ENCODE measurements at places on chromosomes 6 and 20.

DNA sequence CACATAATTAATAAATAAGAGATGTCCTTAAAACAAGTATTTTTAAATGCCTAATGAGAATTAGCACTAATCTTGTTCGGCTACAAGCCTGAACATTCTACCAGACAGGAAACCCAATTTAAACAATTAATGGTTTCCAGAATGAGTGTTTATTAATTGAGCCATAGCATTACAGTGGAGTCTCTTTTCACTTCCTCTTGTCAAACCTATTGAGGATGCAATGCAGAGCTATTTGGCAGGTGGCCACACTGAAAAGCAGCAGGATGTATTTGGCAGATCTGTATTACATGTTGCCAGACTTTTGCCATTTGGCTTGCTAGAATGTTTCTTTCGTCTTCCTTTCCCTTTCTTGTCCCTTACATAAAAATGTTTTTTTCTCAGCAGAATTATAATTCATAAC is 475.2 kb upstream of the MARCKS start:
- DNase-seq: no peak

DNA sequence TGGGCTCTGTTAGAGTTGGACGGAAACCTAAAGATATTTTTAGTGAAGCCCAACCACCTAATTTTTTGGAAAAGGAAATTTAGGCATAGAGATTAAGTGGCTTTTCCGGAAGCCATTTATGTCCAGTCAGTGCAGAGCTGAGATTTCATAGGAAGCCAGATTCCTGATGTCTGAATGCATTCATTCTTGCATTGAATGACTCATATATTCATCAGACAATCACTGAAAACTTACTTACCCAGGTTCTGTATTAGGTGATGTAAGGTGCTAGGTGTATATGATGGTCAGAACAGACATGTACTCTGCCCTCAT is 4.1 kb downstream of the SH3BGRL2 start:
- DNase-seq: no peak

DNA sequence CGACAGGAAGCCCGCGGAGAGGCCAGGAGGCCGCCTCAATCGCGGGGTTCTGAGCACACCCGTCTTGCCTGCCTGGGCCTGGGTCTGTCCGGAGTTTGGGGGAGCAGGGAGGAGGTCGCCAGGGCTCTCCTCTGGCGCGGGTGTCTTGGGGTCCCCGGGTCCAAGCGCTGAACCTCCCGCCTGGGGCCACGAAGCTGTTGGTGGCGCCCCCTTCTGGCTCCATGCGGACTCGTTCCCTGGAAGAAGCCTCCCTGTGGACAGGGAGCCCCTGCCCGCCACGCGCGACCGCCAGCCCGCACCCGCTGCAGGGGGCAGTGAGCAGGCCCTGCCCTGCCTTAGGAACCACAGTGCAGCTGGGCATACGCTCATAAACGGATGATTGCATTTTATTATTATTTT is 44.7 kb downstream of the MCUR1 start:
- no peak for DNase-seq

GRCh38 chr6:92169506-92169905 is 1249.9 kb downstream of the EPHA7 start:
- DNase-seq: no peak

- no peak for DNase-seq
Measured at GRCh38 chr20:60299951-60300350, 341.7 kb downstream of the CDH26 start.

DNA sequence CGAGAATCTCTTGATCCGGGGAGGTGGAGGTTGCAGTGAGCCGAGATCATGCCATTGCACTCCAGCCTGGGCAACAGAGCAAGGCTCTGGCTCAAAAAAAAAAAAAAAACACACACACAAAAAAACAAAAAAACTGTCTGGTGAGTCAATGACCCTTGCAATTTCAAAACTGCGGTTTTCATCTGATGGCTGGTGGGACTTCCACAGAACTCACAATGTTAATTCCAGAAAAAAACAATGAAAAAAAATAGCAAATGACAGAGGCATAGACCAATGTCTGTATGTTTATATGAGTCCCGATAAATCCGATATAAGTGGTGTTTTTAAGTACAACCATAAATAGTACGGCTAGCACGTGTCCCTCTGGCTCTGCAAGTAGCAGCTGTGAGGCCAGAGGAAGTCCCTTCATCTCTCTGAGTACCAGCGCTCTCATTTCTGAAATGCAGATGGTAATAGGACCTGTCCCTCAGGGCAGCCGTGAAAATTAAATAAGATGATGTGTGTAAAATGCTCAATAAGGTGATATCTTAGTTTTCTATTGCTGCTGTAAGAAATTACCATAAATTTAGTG is 21.9 kb upstream of the PTPN1 start:
- DNase-seq: no peak

- DNase-seq: no peak
Measured at GRCh38 chr6:37016995-37017394, 11.5 kb downstream of the FGD2 start.

DNA sequence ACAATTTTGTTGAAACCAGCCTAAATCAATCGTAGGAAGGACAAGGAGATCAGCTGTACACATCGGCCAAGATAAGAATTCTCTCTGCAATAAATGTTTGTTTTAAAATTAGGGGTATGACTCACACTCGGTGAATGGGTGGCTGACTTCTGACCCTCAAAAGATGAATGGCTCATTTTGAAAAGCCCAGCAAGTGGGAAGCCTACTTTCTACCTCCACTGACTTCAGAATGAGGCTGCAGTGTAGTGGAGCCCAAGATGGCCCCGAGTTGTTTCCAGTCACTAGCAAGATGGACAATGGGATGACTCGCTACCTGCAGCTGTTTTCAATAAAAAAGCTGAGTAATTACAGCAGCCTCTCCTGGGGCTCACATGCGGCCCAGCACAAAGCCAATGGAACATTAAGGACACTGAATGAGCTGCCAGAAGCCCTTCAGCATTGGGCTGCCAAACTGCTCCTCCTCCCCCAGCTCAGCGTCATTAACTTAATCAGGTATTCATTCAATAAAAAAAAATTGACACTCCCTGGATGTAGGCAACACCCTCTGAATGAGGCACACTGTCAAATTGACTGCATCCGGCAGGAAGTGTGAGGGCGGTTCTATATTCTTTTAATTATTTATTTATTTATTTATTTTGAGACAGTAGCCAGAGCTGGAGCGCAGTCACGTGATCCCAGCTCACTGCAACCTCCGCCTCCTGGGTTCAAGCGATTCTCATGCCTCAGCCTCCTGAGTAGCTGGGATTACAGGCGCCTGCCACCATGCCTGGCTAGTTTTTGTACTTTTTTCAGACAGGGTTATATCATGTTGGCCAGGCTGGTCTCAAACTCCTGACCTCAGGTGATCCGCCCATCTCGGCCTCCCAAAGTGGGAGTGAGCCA is 107.3 kb downstream of the GMPR start:
- peak; percentile 9 for DNase-seq

GRCh38 chr6:115838763-115839401 is 221.8 kb downstream of the FRK start:
- no peak for DNase-seq

GRCh38 chr6:134177236-134177635 is 124.8 kb upstream of the SLC2A12 start:
- DNase-seq: no peak

- DNase-seq: no peak
Measured at GRCh38 chr20:57317789-57318371, 11.7 kb upstream of the SPO11 start.

GRCh38 chr6:19905584-19905983 is 68.4 kb downstream of the ID4 start:
- DNase-seq: no peak

GRCh38 chr6:123580331-123580730 is 56.4 kb downstream of the TRDN start:
- no peak for DNase-seq

GRCh38 chr6:3252861-3253596 is 5.7 kb upstream of the PSMG4 start:
- peak; percentile 65 for DNase-seq

- DNase-seq: no peak
Measured at GRCh38 chr6:73123632-73124329, 101.5 kb downstream of the KHDC1L start.

GRCh38 chr20:58837717-58838116 is 13.0 kb downstream of the GNAS-AS1 start:
- no peak for DNase-seq

DNA sequence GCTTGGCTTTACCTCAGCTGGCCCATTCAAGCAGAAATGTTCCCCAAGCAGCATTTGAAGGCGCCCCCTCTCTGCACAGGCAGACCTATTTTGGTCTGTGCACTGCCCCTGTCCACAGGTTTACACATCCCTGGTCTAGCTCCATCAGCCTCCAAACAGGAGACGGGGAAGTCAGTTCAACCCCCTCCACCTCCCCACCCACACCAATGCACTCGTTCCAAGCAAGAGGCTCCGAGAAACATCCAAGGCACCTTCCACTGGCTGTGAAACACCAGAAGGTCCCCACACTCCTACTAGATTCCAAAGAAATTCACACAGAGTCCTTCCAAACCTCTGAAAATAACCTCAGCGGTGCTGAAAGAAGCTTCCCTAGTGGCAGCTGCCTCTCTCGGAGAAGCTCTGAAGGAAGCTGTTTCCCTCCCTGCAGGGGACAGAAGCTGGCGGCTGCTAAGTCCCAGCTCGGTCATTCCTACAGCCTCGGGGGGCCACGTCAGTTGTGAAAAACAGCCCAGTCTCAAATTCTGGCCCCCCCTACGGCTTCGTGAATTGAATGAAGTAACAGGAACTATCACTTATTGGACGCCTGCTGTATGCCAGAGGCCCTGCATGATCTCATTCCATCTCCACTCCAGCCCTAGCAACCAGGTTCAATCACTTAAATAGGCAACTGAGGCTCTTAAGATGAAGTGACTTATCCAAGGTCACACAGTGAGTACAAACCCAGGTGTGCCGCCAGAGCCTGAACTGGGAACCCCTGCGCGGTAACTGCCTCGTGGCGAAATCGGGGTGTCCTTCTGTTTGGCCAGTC is 815 bp downstream of the SPATA2 start:
- DNase-seq: no peak

DNA sequence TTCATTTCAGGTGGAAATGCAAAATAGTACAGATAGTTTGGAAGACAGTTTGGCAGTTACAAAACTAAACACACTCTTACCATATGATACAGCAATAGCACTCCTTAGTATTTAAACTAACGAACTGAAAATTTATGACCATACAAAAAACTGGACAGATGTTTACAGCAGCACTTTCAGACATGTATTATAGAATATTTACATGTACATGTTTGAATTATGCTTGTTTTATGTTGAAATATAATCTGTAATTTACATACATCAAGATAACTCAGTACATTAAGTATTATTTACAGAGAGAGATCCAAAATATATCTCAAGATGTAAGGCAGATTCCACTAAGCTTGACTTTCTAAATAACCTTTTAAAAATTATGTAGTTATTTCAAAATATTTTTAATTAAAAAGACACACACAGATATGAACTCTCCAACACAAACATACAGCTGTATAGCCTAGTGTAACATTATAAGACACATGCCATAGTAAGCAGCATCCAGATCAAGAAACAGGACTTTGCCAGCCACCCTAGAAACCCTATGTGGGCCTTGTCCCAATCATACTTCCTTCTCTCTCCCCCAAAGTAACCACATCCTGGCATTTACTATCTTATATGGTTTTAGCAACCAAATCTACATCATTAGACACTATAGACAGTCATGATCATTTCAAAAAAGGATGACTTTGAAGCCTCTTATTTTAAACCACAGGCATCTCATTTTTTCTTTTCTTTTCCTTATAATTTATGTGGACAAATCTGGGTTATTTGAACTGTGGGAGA is 82.2 kb downstream of the MAN1A1 start:
- DNase-seq: no peak

- DNase-seq: no peak
Measured at GRCh38 chr20:19916531-19917485, 100.4 kb upstream of the NAA20 start.

- DNase-seq: no peak
Measured at GRCh38 chr6:109304284-109305015, 77.8 kb downstream of the CD164 start.

- no peak for DNase-seq
Measured at GRCh38 chr20:11891776-11892545, 25.7 kb upstream of the BTBD3 start.

GRCh38 chr6:107670792-107671199 is 153.3 kb downstream of the SCML4 start:
- no peak for DNase-seq

Measured in coronary artery (tissue), 2 donors.